M059J (cell line): ENCODE measurements at places on chromosomes 2 and 18. TPM values are rescaled to one million over a fixed set of nuclear protein-coding genes. Genes with fewer than 3 reads are reported as not detected.

DNA sequence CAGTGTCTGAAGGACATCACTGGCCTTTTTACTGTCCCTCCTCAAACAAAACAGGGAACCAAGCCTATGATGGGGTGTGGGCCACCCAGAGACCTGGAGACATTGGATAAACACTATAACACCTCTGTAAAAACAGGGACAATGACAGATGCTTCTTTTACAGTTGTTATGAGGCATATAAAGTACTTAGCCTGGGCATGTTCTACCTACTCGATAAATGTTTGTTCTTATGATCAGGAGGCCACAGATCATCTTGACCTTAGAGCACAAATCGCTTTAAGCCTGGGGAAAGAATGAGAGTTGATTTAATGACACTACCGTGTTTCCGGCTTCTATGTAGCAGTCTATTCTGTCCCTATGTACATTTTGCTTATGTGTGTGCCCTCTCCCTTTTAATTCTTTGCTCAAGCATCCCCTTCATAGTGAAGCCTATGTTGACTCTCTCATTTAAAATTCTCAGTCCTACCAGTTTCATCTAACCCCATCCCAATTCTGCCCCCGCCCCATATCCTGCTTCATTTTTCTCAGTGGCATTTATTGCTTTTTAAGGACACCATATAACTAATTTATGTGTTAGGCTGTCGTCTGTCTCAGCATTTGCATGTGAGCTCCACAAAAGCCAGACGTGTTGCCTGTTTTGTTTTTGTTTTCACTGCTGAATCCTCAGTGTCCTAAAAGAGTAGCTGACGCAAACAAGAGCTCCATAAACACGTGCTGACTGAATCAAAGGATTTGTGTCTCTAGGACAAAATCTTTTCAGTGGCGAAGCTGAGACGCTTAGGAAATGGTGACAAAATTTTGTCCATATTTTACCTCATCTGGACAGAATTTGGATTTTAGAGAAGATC, 182.3 kb upstream of the ST6GAL2 start:
- no peak for DNase-seq

- DNase-seq, result no peak
These were observed 21.3 kb upstream of the BCL2L11 start for GRCh38 chr2:111099402-111099801.

DNA sequence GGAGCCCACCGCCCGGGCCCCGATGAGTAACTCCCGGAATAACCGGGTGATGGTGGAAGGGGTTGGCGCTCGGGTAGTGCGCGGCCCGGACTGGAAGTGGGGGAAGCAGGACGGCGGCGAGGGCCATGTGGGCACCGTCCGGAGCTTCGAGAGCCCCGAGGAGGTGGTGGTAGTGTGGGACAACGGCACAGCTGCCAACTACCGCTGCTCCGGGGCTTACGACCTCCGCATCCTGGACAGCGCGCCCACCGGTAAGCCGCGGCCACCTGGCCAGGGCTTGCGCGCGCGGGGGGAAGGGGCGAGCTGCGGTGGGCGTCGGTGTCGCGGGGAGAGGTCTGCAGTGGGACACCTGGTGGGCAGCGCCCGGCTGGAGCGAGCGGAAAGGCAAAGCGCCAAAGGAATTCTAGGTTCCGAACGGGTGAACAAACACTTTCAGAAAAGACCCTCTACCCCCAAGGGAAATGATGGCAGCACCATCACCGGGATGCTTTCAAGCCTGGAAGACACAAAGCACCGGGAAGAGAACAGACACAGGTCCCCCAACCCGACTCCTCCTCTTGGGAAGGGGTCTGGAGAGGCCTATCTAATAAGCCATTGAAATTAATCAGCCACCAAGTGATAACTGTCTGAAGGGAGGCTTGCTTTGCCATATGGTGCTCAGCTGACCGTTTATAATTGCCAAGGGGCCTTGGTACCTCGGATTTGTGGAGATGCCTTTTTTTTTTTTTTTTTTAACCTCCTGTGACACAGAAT, 1.1 kb downstream of the MIB1 start:
- peak; percentile 40 for DNase-seq

GRCh38 chr2:241777686-241778627, 1.3 kb downstream of the GAL3ST2 start:
- DNase-seq, result no peak

GRCh38 chr18:63253428-63254372, 65.9 kb downstream of the BCL2 start:
- DNase-seq, result peak; percentile 41

GAL3ST2 gene
- not detected in 2 replicates for total RNA-seq
